Vagina (tissue), 2 donors: ENCODE measurements at places on chromosomes 3 and 15. TPM values are rescaled to one million over a fixed set of nuclear protein-coding genes. Genes with fewer than 3 reads are reported as not detected.

Gene WDR82
- 44.4 TPM for total RNA-seq

Gene FSTL1
- 387 TPM for total RNA-seq

Gene PPP1R14D
- total RNA-seq, result not detected

Gene SPINK8
- total RNA-seq, result not detected
